ENCODE measurements at places on chromosomes 12 and 14.

DNA sequence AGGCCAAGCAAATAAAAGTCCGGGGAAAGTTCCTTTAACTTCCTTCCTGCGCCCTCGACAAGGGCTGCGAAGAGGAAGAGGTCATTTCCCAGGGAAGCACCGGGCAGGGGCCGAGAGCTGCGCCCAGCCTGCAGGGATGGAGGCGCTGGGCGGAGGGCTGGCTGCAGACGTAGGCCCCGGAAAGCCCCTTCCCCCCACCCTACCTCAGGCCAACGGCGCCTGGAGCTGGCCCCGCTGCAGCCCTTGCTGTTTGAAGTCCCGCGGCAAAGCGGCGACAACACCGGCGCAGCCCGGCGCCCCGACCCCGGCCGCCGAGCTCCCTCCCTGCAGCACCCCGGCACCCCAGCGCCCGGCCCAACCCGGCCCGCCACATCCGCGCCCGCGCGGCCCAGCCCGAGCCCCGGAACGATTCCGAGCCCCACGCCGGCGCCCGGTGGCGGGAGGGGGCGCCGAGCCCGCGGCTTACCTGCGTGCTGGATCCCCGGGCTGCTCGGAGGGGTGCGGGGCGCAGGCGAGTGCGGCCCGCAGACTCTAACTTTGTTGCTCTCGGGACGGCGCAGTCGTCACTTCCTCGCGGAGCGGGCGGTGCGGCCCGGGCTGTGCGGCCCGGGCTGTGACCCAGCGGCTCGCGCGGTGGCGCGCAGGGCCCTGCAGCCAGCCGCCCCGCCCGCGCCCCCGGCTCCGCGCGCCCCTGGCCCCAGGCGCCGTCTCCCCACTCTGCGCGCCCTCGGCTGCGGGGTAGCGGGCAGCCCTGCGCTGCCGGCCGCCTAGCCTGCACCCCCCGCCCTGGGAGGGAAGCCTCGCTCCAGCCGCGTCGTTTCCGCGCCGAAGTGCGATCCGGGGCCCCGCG lies 64.8 kb upstream of the PTGR2 start:
- DNase-seq, result peak; percentile 81

GRCh38 chr14:68511129-68512047 lies 281.5 kb downstream of the ZFP36L1 start:
- peak; percentile 59 for DNase-seq

GRCh38 chr14:89365061-89365801 lies 51.8 kb downstream of the FOXN3 start:
- no peak for DNase-seq

- DNase-seq, result no peak
These were observed 84.4 kb downstream of the TMEM132D start for GRCh38 chr12:129819391-129819790.

DNA sequence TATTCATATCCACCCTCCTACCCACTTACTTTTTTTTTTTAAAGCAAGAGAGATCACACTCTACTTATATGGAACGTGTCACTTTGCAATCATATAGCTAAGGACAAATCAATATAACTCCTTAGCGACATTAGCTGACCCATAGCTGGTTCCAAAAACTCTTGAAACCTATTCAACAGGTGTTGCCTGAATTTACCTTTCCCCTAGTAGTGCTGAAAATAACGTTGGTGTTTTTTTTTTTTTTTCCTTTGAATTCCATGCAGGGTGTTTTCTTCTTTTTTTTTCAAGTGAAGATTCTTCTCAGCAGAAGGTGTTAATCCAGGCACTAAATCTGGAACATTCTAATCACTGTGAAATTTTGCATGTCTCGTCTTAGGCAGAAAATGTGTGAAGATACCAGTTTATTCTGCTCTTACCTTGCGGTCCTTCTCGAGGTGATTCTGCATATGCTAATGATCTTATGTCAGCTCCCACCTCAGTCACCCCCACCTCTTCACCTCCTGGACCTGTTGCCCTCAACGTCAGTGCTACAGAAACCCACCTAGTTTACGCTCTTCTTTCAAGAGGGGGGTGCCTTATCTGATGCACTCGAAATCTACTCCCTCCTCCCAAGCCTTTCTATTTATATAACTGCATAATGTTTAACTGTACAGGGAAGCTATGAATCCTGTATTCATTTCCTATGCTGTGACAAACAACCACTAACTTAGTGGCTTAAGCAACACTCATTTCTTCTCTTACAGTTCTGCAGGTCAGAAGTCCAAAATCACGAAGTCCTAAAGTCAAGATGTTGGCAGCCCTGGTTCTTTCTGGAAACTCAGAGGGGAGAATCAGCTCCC lies 7.1 kb upstream of the VPS37B start:
- DNase-seq, result no peak

Measured in muscle of back (tissue), 13 donors.